Astrocyte of the spinal cord (primary cell): ENCODE measurements at places on chromosomes 5 and 9.
A peak's percentile ranks its signal among the peaks of the same experiment; 100 is the strongest.

- DNase-seq: peak; percentile 12
These were observed 1.3 kb downstream of the SEMA6A start for GRCh38 chr5:116573279-116573701.

GRCh38 chr5:175617447-175617846 is 40.4 kb upstream of the HRH2 start:
- DNase-seq: no peak

- DNase-seq: no peak
These were observed at the start of gene TRPM3 for GRCh38 chr9:71121275-71122021. Gene TRPM3 (minus strand): TSS chr9:71121621. CDS start chr9:71121354, 267 bp downstream.

- no peak for DNase-seq
These were observed 44.2 kb downstream of the SMC2 start for GRCh38 chr9:104138243-104138868.

- DNase-seq: no peak
These were observed 16.8 kb downstream of the SKP2 start for GRCh38 chr5:36168737-36169136.

DNA sequence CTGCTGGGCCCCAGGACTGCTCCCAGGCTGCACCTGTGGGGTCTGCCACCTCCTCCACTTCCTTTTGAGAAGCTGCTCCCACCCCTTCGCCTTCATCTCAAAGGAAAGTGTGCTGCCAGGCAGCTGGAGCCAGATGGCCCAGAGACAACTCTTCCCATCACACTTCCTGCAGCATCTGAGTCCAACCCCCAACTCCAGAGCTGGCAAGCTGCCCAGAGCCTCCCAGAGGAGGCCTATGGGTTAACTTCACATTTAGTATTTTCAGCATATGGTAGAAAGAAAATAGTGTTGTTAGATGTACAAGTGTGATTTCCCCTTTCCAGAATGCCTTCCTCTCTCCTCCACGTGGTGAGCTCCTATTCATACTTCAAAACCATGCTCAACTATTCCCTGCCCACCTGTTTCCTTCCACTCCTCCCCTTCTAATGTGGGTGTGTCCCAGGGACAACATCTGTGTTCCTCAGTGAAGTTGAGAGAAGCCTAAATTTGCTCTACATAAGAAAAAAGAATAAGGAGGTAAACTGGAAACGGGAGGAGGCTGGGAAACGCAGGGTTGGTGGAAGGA is 38.6 kb upstream of the KCNMB1 start:
- no peak for DNase-seq

- DNase-seq: no peak
These were observed 31.4 kb upstream of the TMOD1 start for GRCh38 chr9:97470076-97470475.

DNA sequence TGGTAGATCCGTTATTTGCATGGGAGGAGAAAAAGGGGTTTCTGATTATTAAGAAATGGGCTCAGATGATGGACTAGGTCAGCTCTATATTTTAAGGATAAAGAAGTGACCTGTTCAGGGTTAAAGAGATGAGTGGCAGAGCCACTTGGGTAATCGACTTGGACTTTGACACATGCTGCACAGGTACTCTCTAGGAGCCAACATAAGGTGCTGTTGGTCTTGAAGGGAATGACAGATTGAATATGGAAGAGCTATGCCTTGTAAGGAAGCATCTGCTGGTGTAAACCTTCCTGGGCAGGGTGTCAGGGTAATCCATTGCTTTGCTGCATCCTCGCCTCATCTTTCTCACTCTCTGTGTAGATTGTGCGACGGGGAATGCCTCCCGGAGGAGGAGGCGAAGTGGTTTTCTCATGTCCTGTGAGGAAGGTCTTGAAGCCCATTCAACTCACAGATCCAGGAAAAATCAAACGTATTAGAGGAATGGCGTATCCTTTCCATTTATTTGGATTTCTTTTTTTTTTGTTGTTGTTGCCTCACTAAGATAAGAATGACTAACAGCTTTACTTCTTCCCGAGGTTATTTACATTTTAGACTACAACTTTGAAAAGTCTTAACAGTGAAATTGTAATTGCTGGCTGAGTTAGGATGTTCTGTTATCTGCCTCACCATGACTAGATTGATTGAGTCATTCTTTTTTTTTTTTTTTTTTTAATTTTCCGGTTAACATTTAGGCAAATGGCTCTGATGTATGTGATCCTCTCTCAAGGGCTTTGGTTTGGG is 41.2 kb downstream of the RCL1 start:
- no peak for DNase-seq

- no peak for DNase-seq
These were observed 939.3 kb downstream of the CDH18 start for GRCh38 chr5:19048726-19049125.

DNA sequence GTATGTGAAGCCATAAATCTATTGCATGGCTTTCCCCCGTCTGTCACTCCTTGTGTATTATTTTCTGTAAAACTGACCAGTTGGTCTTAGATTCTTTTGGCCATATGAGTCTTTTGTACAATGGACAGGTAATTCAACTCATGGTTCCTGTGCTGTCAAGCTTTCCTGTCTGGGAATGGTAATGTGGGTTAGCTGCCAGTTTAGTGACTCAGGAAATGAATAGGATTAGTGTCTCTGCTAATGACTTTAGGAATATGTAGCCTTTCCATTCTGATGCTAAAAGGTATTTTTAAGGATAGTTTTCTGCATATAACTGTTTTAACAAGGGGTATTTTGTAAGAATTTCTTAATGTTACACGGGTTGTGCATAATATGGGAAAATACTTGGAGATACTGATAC is 182.7 kb downstream of the PBX3 start:
- peak; percentile 17 for DNase-seq

DNA sequence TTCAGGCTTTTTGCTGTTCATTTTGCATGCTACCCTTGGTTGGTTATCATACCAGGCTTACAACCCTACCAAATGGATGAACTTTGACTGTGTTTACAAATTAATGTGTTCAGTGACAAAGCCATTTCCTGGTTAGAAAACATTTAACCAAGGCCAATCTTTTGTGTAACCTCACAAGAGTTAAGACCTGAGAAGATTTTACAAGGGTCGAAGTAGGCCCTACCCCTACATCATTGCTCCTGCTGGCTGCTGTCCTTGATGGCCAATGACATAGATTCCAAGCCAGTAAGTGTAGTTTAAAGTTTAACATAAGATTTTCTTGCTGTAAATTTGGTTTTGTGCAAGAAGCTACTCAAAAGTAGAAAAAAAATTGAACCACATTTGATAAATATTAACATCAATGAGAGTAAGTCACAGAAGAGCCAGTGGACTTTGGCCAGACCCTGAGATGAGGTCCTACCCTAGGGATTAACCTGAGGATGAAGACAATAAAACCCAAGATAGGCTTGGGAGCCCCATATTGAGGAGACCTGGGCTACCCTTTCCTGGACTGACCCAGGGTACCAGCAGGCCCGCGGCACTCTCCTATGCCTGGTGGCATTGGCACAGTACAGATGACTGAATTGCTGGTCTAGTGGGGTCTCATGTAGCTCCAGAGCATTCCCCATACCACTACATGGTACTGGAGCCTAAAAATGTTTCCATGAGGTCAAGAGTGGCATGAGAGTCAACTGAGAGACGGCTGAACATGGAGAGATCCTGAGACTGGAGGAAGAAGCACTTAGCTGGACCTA is 8.3 kb downstream of the C1QTNF3 start:
- no peak for DNase-seq

GRCh38 chr5:172288465-172288864 is 4.9 kb upstream of the UBTD2 start:
- DNase-seq: no peak

- peak; percentile 21 for DNase-seq
These were observed 7.4 kb downstream of the GZMK start for GRCh38 chr5:55031492-55031891.

DNA sequence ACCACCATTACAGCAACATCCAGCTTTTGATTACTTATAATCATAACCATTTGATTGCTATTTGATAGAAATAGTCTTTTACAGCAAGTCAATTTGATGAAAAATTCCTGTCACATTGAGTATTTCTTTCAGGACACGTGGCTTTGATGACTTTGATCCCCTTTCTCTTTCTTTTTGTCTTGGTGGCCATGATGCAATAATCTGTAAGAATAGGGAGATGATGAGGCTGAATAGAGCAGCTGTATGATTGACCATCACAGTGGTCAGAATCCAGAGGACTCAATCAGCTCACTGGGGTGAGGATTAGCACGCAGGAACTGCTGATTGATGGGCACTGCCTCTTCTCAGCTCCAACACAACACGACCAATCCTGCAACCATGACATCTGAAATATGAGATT is 262.7 kb downstream of the PARP8 start:
- DNase-seq: no peak

DNA sequence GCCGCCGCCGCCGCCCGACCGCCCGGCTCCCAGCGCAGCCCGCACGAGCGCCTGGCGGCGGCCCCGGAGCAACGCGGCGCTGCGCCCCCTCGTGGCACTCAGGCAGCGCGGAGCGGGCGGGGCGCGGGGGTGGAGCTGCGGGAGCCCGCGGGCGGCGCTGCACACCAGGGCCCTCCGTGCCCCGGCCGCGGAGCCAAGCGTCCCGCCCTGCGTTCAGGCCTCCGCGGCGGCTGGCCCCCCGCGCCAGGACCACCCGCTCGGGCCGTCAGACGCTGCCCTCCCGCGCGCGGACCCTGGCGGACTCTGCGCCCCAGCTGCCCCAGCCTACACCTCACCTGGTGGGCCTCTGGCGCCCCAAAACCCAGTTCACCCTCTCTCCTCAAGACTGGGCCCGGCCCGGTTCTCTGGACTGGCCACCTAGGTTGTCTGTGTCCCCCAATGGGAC is at the start of gene RASGEF1C:
TSS of gene RASGEF1C (minus strand) at position 75 of the 445 bp plus-strand sequence. CDS start 71,159 bp downstream, outside the sequence.
- DNase-seq: peak; percentile 47
